ENCODE measurements at places on chromosomes 6 and 20.

DNA sequence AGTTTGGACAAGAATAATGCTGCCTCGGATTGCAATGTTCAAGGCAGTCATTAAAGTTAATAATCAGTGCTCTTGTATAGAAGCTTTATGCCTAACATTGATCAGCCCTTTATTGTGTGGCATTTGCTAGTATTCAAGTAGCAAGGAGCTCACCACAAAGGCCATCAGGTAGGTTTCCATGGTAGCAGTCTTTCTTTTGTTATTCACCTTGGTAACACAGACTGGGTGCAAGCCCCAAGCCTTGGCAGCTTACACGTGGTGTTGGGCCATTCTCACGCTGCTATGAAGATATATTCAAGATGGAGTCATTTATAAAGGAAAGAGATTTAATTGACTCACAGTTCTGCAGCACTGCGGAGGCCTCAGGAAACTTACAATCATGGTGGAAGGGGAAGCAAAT lies 149.3 kb downstream of the ADAT2 start:
- DNase-seq = no peak

DNA sequence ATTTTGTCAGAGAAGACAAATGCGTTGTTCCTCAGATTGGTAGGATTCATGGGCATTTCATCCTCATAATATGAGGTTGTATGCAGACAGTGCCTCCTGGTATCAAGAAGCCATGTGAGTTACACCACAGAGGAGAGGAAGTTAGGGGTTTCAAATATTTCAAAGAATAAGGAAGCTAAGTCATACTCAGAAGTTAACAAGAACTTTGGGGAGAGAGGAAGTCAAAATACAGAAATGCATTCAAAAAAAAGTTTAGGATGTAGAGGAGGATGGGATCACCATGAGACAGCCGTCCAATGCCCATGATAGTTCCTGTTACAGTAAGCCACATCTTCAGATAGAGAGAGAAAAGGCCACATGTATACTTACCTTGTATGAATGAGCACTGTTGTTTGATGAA lies 22.3 kb downstream of the HLA-DOB start:
- DNase-seq = no peak

- no peak for DNase-seq
These were observed 52.8 kb downstream of the FKBP5 start for GRCh38 chr6:35635601-35636597.

DNA sequence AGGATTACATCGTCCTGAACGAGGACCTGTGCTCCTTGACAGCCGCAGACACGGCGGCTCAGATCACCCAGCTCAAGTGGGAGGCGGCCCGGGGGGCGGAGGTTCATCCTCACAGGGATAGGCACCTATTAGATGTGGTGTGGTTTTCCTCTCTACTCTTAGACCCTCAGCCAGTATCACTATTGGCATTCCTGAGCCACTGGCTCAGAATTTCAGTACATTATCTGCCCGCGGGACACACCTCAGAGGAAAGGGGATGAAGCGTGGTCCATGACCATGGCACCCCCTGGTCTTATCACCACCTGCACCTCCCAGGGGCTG lies 34.6 kb upstream of the HLA-G start:
- no peak for DNase-seq

- DNase-seq = no peak
These were observed 605 bp downstream of the CDC5L start for GRCh38 chr6:44388135-44388487.

All from activated effector memory CD4-positive, alpha-beta T cell treated with anti-CD3 and anti-CD28 coated beads, Interleukin-2, amount 50 U/mL, for 16 hours (primary cell).